Stimulated activated CD8-positive, alpha-beta memory T cell treated with anti-CD3 and anti-CD28 coated beads, Interleukin-4, amount 100 ng/mL, for 48 hours (primary cell): ENCODE measurements at places on chromosomes 1 and 21.
A peak's percentile ranks its signal among the peaks of the same experiment; 100 is the strongest.

DNA sequence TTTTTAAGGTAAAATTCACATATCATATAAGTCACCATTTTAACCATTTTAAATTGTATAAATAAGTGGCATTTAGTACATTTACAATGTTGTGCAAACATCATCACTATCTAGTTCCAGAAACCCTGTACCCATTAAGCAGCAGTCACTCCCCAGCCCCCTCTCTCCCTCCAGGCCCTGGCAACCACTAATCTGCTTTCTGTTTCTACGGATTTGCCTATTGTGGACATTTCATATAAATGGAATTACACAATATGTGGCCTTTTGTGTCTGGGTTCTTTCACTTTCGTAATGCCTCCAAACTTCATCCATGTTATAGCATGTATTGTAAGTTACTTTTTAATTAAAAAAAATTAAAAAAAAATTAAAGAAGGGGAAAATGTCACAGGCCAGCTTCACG, 58.0 kb upstream of the RAB3GAP2 start:
- DNase-seq, result no peak

DNA sequence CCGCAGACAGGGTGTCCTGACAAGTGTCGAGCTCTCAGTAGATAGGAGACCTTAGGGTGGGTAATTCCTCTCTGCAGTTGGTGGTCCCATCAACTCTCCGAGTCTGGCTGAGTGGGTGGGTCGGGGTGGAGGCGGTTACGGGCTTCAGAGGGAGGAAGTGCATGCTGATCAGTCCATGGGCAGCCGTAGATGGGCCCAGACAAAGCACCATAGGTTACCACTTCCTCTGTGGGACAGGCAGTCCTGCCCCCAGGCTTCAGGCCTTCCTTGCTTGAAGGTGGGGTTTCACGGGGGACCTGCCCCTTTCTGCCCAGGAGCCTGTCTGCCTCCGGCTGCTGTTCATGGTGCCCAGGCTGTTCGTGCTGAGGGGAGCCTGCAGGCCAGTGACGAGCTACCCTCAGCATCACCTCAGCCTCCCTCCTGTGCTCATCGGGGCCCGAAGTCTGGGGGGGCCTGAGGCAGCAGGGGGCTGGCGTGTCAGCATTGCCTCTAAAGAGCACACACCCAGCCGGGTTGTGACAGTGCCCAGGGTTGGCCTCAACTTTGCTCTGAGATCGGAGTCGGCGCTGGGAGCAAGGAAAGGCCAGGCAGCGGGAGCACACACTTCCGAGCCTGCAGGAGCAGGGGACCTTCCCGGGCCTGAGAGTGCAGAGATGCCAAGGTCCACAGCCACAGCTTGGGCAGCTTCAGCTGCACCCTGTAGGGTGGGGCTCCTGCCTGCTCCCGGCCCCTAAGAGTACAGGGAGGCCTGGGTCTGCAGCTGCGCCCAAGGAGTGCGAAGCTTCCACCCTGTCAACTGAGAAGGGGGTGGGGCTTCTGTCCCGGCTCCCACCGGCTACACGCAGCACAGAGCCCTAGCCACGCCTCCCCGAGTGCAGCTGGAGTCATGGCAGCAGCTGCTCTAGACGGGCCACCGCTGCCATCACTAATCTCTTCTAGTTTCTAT, 225.4 kb upstream of the NRIP1 start:
- no peak for DNase-seq

GRCh38 chr1:240946926-240947325, 335.0 kb upstream of the GREM2 start:
- DNase-seq, result no peak

GRCh38 chr1:118363396-118363795, 178.4 kb upstream of the SPAG17 start:
- no peak for DNase-seq

DNA sequence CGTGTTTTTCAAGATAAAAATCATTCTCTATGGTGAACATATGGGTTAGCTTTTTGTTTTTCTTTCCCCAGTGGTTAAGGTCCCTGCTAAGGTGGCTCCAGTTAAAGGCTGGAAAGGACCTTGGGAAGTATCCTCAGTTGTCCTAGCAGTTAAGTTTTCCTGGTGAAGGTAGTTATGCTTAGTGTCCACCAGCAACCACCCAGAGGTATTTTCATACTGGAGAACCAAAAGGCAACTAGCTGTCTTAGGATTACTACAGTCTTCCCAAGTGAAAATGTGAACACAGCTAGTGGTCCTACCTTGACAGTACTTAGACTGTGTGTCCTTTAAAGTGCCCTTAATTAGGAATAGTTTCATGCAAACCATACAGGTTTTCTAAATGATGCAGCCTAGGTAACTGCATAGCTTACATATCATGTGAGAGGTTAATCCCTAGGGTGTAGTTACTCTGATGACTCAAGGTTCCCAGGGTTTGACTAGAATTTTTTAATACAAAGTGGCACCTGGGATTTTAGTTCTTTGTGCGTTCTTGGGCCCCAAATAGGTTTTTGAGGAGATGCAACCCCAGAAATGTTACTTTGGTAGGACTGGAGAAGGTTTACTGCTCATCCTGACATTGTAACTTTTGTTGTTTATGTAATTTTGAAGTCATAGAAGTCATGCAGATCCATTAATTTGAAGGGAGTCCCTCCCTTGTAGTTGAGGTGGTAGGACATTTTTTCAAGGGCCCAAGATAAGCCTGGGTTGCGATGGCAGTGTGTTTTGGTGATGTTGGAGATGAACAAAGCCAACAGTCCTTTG, 36.5 kb downstream of the YY1AP1 start:
- DNase-seq, result no peak

- no peak for DNase-seq
These were observed 9.7 kb upstream of the H6PD start for GRCh38 chr1:9224664-9225410.

- DNase-seq, result no peak
These were observed 12.2 kb upstream of the PINK1 start for GRCh38 chr1:20621012-20621411.

DNA sequence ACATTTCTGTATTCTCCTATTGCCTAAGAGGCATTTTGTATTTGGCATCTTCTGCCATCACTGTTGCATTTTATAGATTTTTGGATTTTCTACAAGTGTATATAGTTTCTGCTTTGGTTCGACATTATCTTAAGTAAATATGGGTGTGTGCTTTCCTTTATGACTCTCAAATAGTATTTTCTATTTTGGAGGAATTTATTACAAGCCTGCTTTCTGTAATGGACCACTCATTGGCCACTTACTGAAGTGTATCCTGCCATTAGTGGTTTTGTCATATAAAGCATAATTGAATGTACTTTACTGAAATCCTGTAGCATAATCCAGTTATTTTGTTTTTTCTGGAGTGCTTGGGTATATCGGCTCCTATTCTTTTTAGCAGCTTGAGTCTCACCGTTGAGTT, 184.3 kb downstream of the PATJ start:
- no peak for DNase-seq

DNA sequence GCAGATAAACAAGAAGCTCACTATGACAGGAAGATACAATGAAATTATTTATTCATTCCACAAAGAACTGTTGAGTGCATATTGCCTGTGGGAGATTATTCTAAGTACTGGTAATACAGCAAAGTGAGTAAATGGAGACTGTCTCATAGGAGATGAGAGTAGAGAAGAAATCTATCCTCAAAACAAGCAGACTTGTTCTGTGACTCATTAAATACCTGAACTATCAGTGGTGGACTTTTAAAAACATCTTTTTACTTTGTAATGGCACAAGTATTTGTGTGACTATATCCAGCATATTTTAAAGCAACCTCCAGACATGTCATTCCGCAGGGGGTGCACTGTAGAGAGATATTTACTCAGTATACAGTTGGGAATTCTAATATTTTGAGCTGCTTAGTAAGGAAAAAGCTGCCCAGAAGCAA, 259.2 kb downstream of the FMN2 start:
- DNase-seq, result no peak

GRCh38 chr1:223137455-223138085, 5.5 kb downstream of the TLR5 start:
- DNase-seq, result no peak

GRCh38 chr1:52602856-52603600, 857 bp downstream of the GPX7 start:
- peak; percentile 44 for DNase-seq

DNA sequence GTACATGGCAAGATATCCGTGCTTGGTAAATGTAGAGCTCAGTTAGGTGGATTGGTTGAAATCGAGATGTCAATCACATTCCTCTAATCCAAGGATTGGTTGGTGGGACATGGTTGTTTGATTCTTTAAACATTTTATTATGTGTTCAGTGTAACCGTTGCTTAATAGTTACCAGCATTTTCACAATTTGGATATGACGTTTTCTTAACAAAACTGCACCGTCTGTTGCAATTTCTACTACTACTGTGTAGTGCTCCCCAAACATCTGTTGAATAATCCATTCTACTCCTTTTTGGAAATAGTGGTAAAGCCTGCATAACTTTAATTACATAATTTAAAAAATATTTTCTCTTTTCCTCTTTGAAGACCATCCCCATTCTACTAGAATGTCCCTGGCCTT, 16.3 kb downstream of the OR2B11 start:
- no peak for DNase-seq

DNA sequence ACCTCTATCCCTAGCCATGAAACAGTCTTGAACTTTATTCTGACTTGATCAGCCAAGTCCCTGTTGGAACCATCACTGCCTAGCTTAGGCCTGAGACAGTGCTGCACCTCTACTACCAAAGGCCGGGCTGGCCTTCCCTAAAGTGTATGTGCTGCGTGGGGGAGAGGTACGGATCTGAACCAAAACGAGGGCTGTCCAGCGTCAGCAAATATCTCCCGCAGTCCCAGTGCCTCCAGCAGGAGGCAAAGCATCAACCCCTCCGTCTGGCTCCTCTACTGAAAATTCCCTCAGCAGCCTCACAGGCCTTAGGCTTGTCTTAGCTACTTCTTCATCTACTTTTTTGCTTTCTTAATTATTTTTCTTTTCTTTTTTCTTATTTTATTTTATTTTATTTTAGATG, 33.3 kb upstream of the KIF26B start:
- no peak for DNase-seq

GRCh38 chr1:209095627-209096595, 487.6 kb upstream of the CAMK1G start:
- DNase-seq, result no peak

DNA sequence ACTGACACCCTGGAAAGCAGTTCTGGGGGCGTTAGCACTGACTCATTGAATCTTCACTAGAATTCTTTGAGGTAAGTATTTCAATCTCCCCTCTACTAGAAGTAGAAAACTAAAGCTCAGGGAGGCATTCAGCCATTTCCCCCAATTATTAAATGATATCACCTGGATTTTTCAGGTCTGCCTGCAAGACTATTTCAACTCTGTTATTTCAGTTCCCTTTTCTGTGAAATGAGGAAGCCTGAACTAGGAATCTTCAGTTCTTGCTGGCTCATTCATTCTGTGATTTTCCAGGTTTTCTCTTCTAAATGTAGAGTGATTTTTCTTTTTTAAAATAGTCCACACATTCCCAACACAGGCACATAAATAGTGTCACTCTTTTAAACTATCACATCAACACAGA, 337.0 kb upstream of the NR5A2 start:
- DNase-seq, result no peak

GRCh38 chr1:191634801-191635508, 523.3 kb upstream of the RGS18 start:
- DNase-seq, result no peak

GRCh38 chr1:25999041-25999800, 1.4 kb upstream of the PAFAH2 start:
- DNase-seq, result no peak

GRCh38 chr1:66476774-66477173, 57.2 kb upstream of the SGIP1 start:
- no peak for DNase-seq

- no peak for DNase-seq
These were observed 43.0 kb upstream of the RAB3GAP2 start for GRCh38 chr1:220315070-220315839.

DNA sequence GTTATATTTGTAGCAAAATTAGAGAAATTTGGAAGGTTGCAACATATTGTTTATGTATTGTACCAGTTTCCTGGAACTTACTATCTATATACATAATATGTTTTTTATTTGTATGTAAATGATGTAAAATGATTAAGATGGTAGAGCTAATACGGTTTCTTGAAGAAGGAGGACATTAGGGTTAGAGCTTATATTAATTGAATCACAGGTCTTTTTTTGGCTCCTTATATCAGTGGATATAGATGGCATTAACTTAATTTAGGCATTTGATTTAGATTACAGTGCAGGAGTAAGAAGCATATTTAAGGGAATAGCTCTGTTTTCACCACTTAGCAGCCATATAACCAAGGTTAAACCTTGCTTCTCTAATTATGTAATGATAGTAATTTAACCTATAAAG, 357.7 kb downstream of the USP25 start:
- DNase-seq, result no peak

DNA sequence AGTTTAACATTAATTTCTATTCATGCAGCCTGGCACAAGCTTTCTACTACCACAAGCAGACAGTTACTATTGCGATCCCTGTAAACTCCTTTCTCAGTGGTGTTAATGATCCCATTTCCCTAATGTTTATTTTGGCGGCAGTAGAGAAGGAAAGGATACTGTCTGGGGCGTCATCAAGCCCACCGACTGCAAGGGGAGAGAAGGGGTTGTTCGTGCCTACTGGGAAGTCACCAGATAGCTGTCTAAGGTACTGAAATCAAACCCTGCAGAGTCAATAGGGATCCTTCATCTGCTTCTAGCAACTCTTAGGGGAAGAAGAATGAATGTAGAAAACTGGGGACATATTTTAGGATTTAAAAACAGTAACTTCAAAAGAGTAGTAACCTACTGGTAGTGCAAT, 95.2 kb upstream of the ADAR start:
- DNase-seq, result no peak

DNA sequence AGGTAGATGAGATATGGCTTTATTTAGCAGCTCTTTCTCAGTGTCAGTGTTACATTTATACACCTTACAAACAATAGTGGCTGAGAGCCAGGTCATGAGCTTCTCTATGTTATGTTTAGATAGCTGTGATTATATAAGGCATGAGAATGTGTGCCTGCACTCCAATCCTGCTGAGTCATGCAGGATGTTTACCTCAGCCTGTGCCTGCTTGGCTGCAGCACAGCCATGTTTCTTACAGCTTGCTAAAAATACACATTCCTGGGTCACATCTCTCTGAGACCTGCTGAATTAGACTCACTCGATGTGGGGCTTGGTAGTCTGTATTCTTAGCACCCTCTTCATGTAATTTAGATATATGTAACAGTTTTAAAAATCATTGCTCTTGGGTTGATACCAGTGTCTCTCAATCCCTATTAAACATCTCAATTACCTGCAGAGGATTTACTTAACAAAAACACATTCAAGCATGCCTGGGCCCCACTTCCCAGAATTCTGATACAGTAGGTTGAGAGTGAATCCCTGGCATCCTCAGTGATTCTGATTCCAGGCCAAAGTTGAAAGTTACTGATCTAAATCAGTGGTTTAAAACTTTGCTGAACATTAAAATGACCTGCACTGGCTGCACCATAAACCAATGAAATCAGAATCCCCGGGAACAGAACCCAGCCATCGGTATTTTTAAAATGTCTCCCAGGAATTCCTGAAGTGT, 107.5 kb downstream of the GDAP2 start:
- no peak for DNase-seq
